Endothelial cell of umbilical vein (primary cell): ENCODE measurements at places on chromosomes 7 and 10. TPM values are rescaled to one million over a fixed set of nuclear protein-coding genes. Genes with fewer than 3 reads are reported as not detected.
A peak's percentile ranks its signal among the peaks of the same experiment; 100 is the strongest.

The EIF5AL1 gene
- 0.28 and 0.29 TPM in 2 replicates for total RNA-seq

DNA sequence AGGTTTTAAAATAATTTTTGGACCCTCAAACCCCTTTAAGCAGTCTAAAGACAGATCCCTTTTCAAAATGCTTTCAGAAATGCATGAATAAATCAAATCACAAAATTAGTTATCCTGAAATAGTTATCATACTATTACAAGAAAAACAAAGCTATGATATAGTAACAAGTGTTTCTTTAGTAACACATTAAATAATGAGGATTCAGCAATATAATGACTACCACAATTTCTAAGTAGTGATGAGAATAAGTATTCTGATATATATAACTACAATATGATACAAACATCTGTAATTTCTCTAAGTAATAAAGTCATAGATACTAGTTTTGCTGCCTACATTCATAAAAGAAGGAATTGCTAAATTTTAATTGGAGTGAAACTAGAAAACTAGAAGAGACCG, 53.0 kb upstream of the TMEM168 start:
- no peak for DNase-seq

DNA sequence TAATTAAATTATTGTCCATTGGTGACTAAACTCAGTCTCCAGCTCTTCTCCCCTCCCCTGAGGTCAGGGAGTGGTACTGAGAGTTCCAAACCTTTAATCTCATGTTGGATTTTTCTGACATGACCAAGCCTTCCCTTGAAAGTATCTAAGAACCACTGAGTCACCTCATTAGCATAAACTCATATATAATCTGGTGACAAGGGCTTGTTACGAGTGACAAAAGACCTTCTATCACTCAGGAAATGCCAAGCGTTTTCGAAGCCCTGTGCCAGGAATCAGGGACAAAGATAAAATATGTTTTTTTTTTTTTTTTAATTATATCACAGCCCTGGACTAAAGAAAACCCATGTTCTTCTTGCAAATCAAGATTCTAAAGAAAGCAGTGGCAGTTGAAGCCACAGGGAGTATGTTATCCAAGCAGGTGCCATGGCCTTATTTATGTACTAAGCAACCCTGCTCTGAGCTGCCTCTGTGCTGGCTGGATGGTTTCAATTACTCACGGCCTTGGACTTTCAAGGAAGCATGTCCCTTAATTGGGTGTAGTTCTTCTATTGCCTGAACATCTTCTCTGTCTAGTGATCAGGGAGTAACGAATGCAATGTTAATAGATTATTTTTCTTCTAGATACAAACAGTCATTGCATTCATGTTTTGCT, 169.0 kb upstream of the PRKCQ start:
- peak; percentile 59 for DNase-seq

The SNCG gene
- total RNA-seq: 30.5 and 31.4 TPM in 2 replicates

The RPEL1 gene
- total RNA-seq: not detected in 2 replicates

GRCh38 chr7:32537760-32538159, 42.5 kb downstream of the AVL9 start:
- DNase-seq: no peak

- DNase-seq: no peak
Measured at GRCh38 chr7:33821970-33822369, 83.4 kb upstream of the BMPER start.

DNA sequence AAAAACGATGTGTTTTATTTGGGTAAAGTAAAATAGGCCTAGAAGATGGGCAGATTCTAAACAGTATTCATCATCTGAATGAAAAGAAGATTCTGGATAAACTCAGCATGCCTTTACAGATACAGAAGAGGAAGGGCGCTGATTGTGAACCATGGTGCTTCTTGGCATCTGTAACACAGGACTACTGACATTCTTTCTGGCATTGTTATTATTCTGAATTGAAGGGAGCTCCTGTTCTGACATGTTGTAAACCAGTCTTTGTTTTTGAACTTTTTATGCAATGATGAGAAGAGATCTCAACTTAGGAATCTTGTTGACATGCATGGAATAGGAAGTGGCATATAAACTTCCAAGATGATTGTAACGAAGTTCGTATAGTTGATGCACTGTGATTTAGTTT, 13.5 kb downstream of the RPA3 start:
- no peak for DNase-seq

The TMEM139 gene
- not detected in 2 replicates for total RNA-seq

The VIM gene
- total RNA-seq: 5,754 and 5,781 TPM in 2 replicates

DNA sequence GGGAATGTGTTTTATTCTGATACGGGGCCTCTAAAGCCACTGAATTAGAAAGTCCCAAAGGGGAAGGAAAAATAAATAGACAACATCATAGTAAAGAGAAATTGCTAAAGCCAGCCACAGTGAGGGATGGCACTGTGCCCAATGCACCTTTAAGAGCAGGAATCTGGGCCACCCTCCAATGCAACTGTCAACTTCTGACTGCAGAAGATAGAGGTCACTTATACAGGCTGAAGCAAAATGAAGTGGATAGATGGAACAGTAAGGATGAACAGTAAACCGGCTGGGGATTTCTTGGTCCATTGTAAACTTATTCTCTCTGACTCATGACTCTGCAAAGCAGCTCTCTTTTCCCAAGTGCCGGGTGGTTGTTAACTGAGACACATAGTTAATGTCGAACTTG, 54.0 kb upstream of the KCNIP2 start:
- DNase-seq: no peak

GRCh38 chr7:142785841-142786250, 15.1 kb downstream of the PRSS2 start:
- DNase-seq: no peak
